ENCODE measurements at places on chromosomes 11 and 22.

GRCh38 chr11:118152020-118152551 lies 537 bp downstream of the SCN4B start:
- no peak for DNase-seq

DNA sequence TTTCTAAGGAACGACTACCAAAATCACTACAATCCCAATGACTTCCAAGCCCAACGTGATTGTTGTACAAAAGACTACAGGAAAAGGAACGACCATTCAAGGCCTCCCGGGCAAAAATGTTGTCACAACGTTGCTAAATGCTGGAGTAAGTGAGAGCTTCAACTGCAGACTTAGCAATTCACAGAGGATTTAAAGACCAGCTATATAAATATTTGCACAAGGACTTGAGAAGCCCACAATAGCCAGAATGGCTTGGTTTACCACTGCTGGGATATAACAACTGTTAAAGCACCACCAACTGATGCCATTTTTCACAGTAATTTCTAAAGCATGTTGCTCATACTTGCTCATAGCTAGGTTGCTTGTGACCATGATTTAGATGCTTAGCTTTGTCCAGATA lies 78.3 kb downstream of the EMSY start:
- no peak for DNase-seq

DNA sequence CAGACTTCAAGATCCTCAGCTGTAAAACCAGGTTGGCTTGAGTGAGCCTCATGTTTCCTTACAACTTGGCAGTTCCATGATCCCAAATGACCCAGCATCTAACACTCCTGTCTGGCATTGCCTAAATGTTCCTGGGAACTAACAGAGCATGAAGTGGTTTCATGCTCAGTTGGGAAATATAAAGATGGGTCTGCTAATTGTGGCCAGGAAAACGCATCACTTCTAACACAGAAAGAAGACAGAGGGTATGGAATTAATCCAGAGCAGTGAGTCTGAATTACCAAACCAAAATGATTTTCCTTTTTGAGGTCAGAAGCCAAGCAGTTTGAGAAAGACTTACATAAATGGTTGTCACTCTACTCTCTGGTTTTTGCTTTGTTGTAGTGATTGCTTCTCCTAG lies 60.5 kb upstream of the MMP13 start:
- DNase-seq: no peak

DNA sequence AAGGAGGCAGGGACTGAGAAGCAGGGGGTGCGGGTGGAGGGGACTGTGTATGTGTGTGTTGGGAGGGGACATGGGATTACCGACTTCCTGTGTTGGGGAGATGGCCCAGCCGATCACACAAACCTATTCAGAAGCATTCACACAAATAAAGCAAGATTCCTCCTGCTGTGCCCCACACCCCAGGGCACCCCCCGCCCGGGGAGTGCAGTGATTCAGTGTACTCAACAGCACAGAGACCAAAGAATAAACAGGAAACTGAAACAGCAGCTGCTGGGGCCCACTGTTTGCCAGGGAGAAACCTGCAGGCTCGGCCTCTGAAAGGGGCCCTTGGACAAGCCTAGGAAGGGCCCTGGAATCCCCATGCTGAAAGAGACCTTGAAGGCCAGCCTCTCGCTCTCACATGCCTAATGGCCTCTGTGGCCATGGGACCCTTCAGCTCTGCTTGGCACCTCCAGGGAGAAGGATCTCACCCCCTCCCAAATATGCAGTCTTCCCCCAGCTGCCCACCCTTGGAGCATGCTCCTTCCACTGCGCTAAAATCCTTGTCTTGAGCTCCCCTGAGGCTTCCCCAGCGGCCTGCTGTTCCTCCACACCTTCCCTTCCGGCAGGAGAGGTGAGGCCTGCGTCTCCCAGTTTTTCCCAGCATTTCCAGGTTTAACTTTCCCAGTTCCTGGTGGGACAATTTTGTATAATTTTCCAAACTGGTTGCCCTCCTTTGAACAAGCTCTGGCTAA lies 72.9 kb downstream of the CSNK2A3 start:
- DNase-seq: no peak

DNA sequence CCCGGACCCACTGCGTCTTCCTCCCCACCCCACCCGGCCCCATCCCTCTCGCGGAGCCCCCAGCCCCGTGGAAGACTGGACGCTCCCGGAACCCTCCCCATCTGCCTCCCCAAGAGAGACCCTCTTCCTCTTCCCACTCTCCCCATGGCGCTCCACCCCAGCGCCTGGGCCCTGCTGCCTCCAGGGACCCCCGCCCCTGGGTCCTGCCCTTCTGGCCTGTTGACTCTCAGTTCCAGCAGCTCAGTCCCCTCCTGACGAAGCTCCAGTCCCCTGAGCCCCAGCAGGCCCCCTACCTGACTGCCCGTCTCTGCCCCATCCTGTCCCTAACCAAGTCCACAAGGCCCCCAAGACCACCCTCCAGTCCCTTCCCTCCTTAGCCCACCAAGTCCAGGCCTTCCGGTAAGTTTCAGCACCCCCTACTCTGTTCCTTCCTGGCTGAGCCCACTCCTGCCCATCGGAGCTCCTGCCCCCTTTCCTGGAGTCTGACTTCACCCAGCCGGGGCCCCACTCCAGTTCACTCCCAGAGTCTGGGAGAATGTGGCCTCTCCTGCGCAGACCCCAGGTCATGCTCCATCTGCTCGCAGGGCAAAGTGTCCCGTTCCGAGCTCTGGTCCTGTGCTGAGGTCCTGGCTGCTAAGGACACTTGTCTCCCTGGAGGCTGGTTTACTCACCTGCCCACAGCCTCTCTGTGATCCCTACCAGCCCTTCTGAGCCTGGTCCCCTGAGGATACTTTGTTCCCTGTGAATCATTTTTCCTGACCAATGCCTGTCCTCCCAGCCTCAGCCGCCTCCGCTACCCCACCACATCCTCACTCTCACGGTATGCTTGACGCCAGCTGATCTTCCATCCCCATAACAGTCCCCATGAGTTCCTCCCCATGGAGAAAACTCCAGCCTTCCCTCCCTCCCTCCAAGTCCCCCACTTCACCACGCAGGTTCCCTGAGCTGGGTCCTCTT lies 722 bp downstream of the IFITM10 start:
- DNase-seq: no peak

- DNase-seq: no peak
Observed at GRCh38 chr22:20080776-20081654, 974 bp downstream of the DGCR8 start.

DNA sequence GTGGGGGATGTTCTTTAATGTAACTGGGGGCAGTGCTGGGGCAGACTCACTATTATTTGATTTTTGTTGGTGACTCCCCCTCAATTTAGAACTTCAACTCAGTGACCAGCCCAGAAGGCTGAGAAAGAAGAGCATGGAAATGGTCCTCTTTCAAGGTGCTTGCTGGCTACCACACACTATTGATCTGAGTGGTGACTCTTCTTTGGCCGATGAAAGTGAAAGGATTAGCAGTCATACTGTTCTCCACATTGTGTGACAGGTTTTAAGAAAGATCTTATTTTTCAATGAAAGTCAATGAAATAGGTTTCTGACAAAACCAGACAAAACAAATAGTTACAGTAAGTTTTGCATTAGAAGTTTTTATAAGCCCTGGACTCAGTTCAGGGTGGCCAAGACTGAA lies 29.9 kb downstream of the NLRP14 start:
- no peak for DNase-seq

DNA sequence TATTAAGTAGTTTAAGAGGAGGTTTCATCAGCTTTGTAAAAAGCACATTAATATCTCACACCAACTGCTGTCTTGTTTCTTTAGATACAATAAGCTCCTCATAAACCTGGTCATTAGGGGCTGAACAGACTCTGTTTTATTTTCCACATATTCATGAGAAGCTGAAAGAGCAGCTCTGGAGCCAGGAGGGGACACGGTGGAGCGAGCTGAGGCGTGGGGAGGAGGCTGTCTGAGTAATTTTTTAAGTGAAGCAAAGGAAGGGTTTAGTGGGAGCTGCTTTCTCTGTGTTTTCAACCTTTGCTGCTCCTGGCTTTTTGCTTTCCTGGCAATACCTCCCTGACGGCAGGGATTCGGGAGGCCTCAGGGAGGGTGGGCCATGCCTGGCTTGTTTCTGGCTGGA lies 67.0 kb upstream of the EIF3D start:
- no peak for DNase-seq

- no peak for DNase-seq
Observed at GRCh38 chr11:30535818-30536217, 50.3 kb downstream of the MPPED2 start.

DNA sequence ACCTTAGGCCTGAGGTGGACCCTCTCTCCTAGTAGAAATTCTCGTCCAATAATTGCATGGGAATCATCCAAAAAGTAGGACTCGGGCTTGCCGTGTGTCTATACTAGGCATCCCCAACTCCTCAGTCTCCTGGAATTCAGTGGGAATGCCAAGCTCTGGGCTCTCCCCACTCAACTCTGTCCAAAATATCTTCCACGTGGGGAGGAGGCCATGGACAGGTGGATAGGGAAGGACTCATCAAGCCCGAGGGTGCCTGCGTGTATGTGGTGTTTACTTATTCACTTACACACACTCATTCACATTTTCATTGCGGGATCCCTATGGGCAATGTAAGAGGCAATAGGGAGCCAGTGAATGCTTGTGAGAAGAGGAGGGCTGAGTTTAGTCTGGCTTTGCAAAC lies 383.3 kb downstream of the MN1 start:
- DNase-seq: no peak

DNA sequence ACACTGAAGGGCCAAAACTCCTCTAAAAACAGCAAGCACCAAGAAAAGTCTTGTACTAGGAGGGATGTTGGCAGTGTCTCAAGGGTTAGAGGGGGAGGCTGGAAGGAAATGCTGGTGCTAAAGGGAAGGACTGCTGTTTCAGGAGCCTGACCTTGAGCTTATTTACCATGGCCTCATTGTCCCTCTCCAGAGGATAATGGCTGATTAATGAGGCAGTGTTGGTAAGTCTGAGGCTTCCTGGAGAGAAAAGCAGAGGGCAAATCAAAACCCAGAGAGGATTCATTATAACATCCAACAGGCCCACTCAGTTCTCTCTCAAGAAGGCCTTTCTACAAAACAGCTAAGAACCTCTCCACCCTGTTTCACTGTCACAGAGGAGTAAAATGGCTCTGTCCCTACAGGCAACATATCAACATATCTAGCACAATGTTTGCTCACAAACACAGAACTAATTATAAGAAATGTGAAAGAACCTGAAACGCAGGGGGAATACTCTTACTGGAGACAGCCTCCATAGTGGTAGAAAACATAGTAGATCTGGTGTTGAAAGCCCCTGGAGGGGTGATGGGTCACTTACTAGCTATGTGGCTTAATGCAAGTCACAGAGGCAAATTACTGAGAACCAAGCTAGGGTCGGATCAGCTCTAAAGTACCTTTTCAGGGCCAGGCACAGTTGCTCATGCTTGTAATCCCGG lies 31.4 kb downstream of the NUMA1 start:
- no peak for DNase-seq

- DNase-seq: no peak
Observed at GRCh38 chr11:77402218-77402556, 71.7 kb downstream of the PAK1 start.

DNA sequence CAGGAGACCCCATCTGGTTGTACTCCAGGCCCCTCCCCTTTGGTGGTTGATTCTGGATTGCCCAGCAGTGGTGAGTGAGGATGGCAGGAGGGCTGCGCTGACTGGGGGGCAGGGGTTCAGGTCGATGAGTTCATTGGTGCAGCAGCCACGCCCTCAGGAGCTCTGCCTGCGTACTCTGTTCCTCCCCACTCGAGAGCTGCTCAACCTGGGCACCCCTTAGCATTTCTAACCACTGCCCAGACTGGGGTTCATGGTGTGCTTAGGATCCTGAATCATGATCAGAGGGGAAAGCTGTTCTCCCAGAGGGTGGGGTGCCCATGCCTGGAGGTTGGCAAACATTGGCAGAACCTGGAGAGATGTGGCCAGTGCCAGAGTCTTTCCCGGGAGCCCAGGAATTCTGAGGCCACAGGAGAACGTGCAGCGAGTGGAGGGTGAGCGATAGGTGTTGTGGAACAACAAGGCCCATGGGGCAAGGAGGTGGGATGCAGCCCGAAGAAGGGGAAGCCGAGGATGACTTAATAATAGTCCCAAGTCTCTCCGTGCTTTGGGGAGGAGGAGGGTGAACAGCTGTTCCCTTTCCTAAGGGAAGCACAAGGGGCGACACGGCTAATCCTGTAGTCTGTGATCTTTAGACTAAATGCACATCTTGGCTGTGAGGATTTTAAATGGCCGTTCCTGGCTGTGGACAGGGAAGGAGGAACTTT lies 75.5 kb downstream of the SCN3B start:
- DNase-seq: no peak
